ENCODE measurements at places on chromosomes 5 and 9.
A peak's percentile ranks its signal among the peaks of the same experiment; 100 is the strongest.

- DNase-seq: no peak
Observed at GRCh38 chr9:88425538-88425950, 37.3 kb downstream of the SPIN1 start.

GRCh38 chr9:73183917-73184861, 32.5 kb downstream of the ANXA1 start:
- DNase-seq: no peak

DNA sequence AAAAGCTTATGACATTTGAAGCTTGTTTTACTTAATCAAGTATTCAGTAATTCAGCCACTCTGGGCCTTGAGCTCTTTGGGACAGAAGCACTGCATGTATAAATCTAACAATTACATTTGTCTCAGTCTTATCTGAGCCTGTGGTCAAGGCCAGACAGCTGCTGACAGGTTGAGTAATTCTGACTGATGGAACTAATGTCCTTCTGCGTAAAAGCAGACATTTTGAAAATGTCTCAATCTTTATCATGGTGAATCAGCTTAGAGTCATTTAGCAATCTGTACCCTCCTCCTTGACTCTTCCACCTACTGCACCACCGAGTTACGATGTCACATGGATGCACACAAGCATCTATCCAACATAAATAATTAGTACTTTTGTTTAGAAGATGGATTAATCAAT, 400.0 kb downstream of the ARRDC3 start:
- no peak for DNase-seq

DNA sequence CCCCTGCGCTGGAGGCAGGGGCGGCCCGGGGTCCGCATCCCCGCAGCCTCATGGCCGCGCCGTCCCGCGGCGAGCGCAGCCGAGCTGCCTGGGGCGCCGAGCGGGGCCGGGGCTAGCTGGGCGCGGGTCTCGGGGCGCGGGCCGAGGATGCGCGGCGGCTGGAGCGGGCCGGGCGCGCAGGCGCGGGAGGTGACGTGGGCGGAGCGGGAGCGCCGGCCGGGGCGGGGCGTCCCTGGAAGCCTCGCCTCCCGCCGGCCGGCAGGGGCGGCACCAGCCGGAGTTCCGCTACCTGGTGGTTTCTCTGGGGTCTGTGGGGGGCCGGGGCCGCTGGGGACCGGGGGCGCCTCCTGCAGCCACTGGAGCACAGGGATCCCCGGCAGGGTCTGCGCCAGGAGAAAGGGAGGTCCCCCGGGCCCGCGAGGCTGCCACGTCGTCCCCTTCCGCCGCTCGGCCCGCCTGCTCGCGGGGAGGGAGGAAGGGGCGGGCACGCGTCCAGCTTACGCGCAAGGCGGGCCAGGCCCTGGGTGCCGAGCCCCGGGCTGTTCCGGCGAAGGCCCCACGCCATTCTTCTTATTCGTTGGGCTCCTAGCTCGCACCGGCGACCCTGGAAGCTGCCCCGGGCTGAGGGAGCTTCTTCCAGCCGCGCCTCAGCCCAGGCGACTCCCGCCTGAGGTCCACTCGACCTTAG, at the start of gene LPCAT1:
Gene LPCAT1 (minus strand): TSS at position 168 of the 688 bp plus-strand sequence. CDS start 116 bp downstream, at position 52.
- DNase-seq: peak; percentile 73

- no peak for DNase-seq
Observed at GRCh38 chr5:25091921-25092320, 447.1 kb upstream of the CDH10 start.

DNA sequence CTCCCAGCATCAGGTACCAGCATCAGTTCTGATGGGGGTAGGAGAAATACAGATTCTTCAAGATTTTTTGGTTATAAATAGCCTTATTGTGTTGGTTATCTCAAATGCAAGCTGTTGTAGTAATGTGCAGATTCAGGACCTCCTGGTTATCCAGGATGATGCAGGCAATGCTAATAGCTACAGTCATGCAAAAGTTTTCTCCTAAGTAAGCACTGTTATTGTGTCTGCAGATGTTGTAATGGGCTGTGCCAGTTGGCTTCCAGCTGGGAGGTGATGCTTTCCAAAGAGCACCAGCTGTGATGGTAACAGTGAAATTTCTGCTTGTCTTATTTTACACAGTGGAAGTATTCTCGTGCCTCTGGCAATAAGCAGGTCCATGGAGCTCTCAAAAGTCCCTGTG, 719.2 kb upstream of the CTNND2 start:
- no peak for DNase-seq

GRCh38 chr9:94922098-94922607, 195.7 kb downstream of the AOPEP start:
- no peak for DNase-seq

GRCh38 chr5:76084496-76085242, 1.5 kb downstream of the SV2C start:
- no peak for DNase-seq

GRCh38 chr9:4855841-4856240, 63.1 kb downstream of the RCL1 start:
- DNase-seq: no peak

GRCh38 chr5:58683567-58683966, 100.7 kb downstream of the RAB3C start:
- no peak for DNase-seq

DNA sequence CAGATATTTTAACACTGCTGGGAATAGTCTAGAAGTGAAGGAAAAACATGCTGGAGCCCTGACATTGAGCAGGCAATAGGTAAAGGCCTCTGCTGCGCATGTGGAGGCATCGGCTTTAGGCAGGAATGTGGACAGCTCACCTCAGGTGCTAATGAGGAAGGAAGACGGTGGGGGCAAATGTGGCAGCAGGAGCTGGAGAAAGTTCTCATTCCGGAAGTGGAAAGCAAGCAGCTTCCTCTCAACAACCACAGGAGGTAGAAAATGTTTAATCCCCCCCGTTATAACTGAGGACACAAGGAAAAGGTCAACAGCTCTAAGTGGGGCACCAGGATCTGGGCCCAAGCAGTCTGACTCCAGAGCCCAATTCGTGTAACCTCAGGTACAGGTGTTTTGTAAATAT, 7.6 kb upstream of the RPS14 start:
- no peak for DNase-seq

GRCh38 chr9:78958892-78959291, 612.9 kb upstream of the TLE4 start:
- no peak for DNase-seq

GRCh38 chr9:95815133-95815532, 60.4 kb upstream of the ERCC6L2 start:
- no peak for DNase-seq

- DNase-seq: no peak
Observed at GRCh38 chr9:95854386-95855020, 21.0 kb upstream of the ERCC6L2 start.

DNA sequence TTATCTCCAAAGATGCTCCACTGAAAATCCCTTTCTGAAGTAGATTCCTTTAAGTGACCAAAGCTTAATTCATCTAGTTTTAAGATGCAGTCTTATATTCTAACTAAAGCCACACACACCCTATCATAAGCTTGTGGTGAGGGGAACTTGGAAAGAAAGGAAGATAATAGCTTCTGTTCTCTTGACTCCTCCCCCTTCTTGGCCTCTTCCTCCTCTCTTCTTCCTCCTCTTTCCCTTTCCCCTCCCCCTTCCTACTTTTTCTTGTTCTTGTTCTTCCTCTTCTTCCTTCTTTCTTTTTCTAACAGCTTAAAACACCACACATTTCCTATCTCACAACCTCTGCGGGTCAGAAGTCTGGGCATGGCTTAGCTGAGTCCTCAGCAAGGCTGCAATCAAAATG, 23.5 kb downstream of the IL7R start:
- no peak for DNase-seq

DNA sequence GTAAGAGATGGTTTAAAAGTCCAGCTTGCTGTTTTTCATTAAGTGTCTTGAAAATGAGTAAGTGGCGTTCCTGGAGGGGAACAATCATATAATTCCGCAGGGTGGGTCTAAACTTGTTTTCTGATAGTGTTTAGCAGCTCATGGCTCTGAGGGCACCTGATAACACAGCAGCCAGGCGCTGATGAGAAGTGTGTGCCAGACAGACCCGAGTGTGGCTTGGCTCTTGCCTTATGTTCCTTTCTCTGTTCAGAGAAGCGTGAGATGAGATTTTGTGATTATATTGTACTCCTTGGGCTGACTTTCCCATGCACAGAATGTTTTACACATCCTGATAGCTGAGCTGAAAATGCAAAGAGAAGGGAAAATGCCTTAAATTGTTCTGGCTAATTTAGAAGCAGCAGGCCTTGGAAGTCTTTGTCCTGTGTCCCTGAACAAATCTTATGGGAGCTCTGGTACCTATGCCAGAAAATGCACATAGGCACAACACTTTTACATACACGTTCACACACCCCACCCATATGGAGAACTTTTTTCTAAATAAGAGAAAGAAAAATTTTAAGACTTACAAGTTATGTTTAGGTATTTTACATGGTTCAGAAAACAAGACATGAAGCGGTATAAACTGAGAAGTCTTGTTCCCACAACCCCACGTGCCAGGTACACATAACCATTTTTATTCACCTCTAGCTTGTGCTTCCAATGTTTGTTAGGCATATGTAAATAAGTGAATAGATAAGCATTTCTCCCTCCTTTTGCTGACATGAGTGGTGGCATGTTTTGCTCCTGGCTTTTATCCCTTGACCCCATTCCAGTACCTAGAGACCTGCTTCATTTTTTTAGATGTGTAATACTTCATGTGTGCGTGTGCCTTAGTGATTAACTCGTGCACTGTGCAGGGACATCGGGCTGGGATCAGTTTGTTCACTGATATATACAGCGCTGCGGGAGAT, 152.2 kb upstream of the OTULINL start:
- DNase-seq: no peak

DNA sequence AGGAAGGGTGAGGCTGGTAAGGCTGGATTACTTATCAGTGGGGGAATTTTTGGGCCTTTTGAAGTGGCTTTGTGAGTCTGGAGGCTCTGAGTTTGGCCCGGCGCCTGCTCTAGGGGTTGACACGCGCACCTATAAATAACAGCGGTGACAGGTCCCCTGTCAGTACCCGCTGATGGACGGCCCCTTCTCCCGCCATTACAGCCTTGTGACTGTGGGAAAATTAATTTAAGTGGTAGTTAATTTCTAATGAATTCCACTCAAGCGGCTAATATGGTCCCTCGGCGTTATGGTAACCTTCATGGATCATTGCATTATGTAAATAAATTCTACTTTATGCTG, 16.5 kb downstream of the MRPL36 start:
- no peak for DNase-seq

GRCh38 chr5:172852490-172853354, 18.7 kb downstream of the ERGIC1 start:
- no peak for DNase-seq

GRCh38 chr9:135100241-135100681, 12.8 kb downstream of the OLFM1 start:
- no peak for DNase-seq

DNA sequence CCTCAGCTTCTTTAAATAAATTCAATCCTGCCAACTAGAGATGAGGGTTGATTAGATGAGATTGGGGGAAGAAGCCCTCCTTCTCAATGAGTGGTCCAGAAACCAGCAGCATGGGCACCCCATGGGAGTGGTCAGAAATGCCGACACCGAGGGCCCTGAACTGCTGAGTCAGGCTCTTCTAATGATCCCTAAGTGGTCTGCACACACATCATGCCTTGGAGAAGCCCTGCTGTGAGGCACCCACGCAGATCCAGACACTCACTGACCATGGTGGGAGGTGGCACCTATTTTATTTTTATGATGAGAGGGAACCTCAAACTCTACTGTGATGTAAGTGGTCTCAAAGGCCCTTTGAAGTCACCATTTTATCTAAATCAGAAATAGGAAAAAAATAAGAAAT, 72.3 kb upstream of the BOD1 start:
- DNase-seq: no peak

DNA sequence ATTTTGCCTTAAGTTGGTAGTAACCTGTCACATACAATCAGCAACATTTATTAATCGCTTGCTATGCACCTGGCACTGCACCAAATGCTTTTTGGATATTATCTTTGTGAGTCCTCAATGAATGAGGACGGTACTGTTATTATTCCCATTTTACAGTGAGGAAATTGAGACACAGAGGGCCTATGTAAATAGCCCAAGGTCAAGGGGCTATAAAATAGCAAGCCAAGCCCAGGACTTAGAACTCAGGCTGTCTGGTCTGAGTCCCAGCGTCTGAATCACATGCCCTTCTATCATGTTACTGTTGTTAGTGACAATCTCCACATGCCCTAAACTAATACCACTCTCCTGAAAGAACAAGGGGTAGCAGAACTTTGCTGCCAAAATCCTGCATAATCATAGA, 60.0 kb downstream of the ERAP1 start:
- no peak for DNase-seq

DNA sequence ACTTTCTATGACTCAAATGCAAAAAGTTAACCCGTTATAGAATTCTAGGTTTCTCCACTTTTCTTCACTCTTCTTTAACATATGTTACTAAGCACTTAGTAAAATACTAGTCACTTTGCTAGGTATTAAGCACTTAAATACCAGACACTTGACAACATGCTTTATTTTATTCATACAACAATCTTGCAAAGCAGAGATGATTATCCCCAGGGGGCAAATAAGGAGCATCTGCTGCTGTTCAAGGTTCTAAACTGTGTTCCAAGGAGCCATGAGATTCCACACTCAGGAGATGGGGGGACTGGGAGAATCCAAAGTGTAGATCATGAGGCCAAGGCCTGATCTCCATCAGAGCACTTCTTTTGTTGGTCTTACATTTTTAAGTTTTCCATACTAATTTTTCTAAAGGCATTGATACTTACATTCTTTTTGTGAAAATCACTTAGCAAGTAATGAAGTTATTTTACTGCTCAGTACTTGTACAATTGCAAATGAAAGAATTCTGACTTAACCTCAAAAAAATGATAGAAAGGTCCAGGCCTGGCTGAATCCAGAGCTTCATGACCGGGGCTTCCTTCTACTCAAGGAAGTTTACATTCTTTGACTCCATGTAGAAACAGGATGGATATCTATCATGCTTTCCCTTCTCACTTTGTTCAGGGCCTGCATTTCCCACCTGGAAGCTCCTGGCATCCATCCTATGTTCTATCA, 504.4 kb upstream of the WWC1 start:
- no peak for DNase-seq

DNA sequence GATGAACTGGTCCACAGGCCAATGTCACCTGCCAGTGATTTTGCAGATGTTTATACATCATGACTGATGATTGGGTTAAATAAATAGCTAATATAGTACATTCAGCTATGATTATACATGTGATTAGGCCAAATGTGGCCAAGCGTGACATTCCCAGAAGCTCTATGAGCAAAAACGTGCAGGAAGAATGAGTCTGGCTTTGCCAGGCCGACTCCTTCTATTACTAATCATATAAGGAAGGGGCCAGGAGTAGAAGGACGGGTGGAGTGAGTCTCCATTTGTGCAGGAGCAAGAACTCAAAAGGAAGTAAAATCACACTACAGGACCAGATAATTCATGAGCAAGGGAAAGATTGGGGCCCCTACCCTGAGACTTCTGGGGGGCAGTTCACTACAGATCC, 178.2 kb downstream of the ROR2 start:
- DNase-seq: no peak

- DNase-seq: no peak
Observed at GRCh38 chr5:82109013-82109412, 137.2 kb downstream of the ATG10 start.

Data from T-helper 17 cell (primary cell).